OCI-LY7 (cell line): ENCODE measurements at places on chromosomes 6 and 20. TPM values are rescaled to one million over a fixed set of nuclear protein-coding genes. Genes with fewer than 3 reads are reported as not detected.

DNA sequence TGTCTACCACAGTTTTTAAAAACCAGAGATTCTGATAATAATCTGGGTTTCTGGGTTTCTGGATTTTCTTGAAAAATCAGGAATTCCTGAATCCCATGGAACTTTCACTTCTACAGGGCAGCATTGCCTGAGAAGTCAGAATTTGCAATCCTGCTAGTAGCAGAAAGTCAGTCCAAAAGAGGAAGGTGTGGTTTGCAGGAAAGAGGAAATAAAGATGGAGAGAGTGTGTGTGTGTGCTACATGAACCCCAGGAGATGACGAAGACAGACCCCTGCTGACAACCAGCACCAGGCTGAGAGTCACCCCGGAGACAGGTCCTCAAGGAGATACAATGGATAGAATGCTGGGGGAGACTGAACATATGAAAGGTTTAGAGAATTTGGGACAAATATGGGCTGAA, 44.9 kb downstream of the PRND start:
- no peak for DNase-seq

APMAP gene
- total RNA-seq: 24.3 and 28.0 TPM in 2 replicates

DNA sequence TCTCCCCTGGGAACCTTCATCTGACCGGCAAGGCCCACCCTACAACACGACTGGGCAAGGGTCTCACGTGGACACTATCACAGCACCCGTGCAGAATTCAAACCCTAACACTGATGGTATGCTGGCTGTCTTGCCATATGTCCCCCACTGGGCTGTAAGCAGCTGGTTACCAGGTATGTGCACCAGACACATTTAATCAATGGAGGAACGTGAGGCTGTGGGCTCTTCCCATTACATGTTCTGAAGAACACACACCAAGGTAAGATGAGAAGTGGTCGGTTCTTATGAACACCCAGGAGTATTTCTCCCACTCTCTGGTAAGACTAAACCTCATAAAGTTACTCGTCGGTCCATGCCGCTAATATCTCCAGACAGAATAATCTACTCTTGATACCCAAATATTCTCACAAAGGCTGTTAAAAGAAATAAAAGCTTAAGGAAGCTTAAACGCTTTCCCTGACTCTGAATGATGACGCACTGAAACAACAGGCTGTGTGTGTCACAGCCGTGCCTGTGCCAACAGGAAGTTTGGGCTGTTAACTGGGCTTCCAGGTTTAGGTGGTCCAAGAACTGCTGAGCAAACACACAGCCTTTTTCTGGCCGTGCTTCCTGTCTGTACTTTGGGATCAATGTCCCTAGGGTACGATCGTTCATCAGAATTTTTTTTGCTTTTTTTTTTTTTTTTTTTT, 75.3 kb downstream of the SLC23A2 start:
- no peak for DNase-seq

ZC2HC1B gene
- not detected in 2 replicates for total RNA-seq

CCN5 gene
- not detected in 2 replicates for total RNA-seq

- peak; percentile 78 for DNase-seq
These were observed 20.2 kb downstream of the SHLD1 start for GRCh38 chr20:5770231-5770986.

GRCh38 chr6:44850312-44850711, 462.8 kb downstream of the CDC5L start:
- DNase-seq: no peak

- DNase-seq: no peak
These were observed 14.2 kb downstream of the STMND1 start for GRCh38 chr6:17116117-17116440.

ASIP gene
- 0.70 and 0.82 TPM in 2 replicates for total RNA-seq

- DNase-seq: no peak
These were observed 200.6 kb downstream of the GMPR start for GRCh38 chr6:16438718-16439591.

GRCh38 chr6:29948277-29948676, 5.9 kb downstream of the HLA-A start:
- DNase-seq: no peak

- DNase-seq: peak; percentile 47
These were observed 138.8 kb downstream of the HIVEP1 start for GRCh38 chr6:12150812-12151432.

DNA sequence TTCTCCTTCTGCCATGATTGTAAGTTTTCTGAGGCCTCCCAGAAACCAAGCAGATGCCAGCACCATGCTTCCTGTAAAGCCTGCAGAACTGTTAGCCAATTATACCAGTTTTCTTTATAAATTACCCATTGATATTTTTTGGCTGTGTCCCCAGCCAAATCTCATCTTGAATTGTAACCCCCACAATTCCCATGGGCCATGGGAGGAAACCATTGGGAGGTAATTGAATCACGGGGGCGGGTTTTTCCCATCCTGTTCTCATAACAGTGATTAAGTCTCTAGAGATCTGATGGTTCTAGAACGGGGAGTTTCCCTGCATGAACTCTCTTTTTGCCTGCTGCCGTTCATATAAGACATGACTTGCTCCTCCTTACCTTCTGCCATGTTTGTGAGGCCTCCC, 788.5 kb downstream of the C6orf118 start:
- DNase-seq: no peak

- DNase-seq: peak; percentile 5
These were observed 143.4 kb downstream of the ADGRB3 start for GRCh38 chr6:68778356-68779020.

DNA sequence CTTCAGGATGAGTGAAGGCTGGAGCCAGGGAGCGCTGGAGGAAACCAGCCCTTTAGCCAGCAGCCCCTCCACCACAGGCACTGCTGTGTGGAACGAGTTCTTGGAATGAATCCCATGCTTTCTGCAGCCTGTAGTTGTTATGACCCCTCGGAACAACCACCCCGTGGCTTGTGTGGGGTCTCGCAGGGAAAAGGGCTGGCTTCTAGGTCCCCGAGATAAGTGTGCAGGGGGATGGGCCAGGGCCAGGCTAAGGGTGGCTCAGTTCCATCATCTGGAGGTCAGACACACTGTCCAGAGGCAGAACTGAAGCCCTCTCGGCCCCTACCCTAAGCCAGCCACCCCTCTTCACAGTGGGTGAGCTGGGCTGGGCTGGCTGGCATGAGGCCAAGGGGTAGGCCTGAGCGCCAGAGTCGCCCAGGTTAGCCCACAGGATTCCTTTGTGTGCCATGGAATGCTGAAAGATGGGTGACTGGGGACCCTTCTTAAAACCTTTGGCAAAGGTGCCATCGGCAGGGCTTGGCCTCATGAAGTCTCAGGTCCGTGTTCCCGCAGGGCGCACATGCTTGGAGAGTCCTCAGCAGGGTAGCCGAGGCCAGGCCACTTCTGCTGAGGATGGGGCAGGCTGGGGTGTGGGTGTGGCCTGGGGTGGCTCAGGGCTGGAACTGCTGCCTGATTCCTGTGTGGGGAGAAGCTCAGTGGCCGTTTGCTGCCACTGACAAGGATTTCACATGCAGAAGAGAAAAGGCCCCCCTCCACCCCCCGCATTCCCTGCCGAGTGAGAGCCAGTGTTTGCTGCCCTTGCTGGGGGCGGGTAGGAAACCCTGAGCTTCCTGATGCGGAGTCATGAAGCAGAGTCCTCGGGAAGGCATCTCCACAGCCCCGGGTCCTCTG, 24.6 kb downstream of the SPATA2 start:
- no peak for DNase-seq

DNA sequence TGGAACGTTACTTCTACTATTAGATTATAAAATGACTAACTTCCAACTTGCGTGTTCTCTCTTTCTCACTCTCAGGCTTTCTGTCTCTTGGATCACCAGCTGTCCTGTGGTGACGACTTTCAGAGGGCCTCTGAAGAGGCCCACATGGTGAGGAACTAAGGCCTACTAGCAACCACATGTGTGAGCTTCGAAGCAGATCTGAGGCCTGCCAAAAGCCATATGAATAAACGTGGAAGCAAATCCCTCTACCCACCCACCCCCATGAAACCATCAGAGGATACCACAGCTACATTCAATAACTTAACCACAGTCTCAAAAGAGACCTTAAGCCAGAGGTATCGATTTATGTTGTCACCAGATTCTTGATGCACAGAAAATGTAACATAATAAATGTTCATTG, 13.5 kb upstream of the BMP5 start:
- no peak for DNase-seq

CD24 gene
- total RNA-seq: 198 and 224 TPM in 2 replicates

- peak; percentile 86 for DNase-seq
These were observed 5.1 kb downstream of the SOX12 start for GRCh38 chr20:330233-331149.

THBS2 gene
- not detected in 2 replicates for total RNA-seq

GRCh38 chr6:83536034-83536646, 23.8 kb downstream of the PRSS35 start:
- DNase-seq: peak; percentile 45

WFDC12 gene
- not detected in 2 replicates for total RNA-seq

SNX9 gene
- total RNA-seq: not detected in 2 replicates
